M059J (cell line): ENCODE measurements at places on chromosomes 7 and 10. TPM values are rescaled to one million over a fixed set of nuclear protein-coding genes. Genes with fewer than 3 reads are reported as not detected.
A peak's percentile ranks its signal among the peaks of the same experiment; 100 is the strongest.

The FAM237B gene
- total RNA-seq, result not detected in 2 replicates

The IL15RA gene
- total RNA-seq, result 14.9 and 26.3 TPM in 2 replicates

DNA sequence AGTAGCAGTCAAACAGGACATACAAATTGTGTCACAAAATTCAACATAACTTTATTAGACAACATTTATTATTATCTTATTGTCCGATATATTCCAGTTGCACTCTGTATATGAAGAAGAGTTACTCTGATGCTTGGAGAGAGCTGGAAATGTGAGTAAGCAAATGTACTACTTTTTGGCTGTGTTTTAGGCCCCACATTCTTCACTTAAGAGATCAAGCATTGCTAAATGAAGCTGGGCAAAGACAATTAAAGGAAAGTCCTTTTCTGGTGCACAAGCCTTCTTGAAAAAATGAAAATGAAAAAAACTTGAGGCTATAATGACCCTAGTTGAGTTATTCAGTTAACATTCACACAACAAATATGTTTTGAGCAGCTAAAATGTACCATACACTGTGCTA is 26.1 kb downstream of the MYPN start:
- DNase-seq, result peak; percentile 50

The CALHM1 gene
- not detected in 2 replicates for total RNA-seq
